NCI-H1092 (cell line): ENCODE measurements at places on chromosomes 7 and 10.

DNA sequence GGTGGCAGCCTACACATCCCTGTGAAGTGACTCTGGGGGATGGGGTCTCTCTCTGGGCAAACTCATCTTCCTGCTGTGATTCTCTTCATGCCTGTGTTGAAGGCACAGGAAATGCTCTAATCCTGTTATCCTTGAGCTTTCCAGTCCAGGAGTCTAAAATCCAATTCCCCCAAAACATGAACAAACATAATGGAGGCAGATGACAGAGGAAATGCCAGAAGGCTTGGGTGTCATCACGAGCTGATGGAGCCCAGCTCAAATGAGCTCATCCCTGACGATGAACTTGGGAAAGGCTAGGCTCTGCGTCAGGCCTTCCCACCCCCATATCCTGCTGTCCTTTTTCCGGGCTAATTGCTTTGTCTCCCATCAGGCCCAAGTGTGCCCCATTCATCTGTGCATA, 165.9 kb upstream of the PODXL start:
- no peak for DNase-seq

DNA sequence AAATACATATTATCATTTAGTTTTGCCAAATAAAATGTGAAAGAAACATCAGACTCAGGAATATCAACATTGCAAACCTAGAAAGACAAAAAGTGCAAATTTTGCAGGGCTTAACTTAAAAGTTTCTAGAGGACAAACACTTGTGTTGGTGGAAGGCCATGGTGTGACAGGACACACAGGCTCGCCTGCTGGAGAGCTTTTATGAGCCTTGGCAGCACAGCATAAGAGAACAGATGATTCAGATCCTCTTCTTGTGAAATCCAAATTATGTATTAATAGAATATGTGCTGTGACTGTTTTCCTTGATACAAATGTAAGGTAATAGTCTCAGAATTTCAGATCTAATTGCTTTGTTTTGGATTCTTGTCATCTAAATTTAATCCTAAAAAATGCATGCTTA, 72.9 kb upstream of the ABCB5 start:
- no peak for DNase-seq

- no peak for DNase-seq
Observed at GRCh38 chr7:94697035-94697974, 41.4 kb upstream of the SGCE start.

DNA sequence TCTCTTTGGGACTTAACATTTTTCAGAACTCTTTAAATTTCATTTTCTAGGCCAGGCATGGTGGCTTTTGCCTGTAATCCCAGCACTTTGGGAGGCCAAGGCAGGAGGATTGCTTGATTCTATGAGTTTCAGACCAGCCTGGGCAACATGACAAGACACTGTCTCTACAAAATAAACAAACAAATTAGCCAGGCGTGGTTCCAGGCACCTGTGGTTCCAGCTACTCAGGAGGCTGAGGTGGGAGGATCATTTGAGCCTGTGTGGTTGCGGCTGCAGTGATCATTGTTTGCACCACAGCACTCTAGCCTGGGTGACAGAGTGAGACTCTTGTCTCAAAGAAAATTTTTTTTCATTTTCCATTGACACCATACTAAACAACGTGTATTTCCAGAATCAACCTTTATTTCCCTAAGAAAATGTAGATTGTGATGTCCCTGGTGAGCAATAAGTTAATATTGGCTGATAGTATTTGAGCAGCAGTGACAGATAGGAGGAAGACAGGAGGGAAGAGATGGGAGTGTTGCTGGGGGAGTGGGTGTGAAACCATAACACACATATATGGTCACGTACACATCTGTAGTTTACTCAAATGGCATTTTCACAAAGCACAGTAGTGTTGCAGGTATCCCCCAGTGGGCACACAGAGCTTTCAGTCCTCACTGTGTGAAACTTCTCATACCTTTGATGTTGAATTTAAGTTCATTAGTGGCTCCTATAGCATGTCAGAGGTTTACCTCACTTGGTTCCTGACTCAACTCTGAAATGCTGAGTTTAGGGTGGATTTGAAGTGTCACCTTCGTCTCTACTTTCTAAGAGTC, 205.6 kb downstream of the AUTS2 start:
- DNase-seq, result no peak

DNA sequence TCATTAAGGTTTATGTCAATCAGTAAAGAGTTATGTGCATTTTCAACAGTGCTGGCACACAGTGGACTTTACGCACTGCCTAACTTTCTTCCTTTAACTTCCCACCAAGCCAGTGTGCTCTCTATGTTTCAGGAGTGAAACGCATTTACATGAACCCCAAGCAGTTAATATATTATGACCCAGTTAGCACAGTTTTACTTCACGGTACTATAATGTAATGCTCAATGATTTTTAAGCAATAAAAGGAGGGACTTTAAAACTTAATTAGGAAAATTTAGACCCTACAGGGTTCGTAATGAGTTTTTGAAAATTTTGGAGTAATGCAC, 100.3 kb downstream of the C10orf90 start:
- DNase-seq, result no peak

GRCh38 chr7:130993671-130994365, 259.8 kb upstream of the KLF14 start:
- DNase-seq, result no peak

- DNase-seq, result no peak
Observed at GRCh38 chr7:130369110-130369711, 11.1 kb upstream of the CPA1 start.

DNA sequence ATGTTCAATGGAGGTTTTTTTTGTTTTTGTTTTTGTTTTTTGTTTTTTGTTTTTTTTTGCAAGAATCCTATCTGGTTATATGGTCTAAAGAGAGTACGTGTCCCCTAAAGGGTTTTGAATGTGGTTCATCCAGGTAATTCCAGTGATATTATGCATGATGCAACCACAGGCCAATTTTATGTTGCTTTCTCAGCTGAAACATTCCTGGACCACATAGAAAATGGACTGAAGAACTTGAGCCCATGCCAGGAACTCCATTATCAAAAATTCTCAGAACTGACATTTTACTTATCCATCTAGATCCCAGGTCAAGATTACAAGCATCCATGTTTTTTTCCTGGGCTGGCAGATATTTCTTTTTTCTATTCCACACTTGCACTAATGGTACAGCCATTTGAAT, 11.5 kb upstream of the MINDY3 start:
- no peak for DNase-seq
